Mammary epithelial cell (primary cell): ENCODE measurements at places on chromosomes 1 and 21. TPM values are rescaled to one million over a fixed set of nuclear protein-coding genes. Genes with fewer than 3 reads are reported as not detected.

GRCh38 chr1:40047769-40048168 lies 7.2 kb downstream of the CAP1 start:
- DNase-seq: no peak

The AADACL4 gene
- not detected in 2 replicates for total RNA-seq

GRCh38 chr21:30282850-30283249 lies at the start of gene KRTAP24-1:
KRTAP24-1 (minus strand) TSS chr21:30282950; CDS start chr21:30282932, 18 bp downstream.
- no peak for DNase-seq

DNA sequence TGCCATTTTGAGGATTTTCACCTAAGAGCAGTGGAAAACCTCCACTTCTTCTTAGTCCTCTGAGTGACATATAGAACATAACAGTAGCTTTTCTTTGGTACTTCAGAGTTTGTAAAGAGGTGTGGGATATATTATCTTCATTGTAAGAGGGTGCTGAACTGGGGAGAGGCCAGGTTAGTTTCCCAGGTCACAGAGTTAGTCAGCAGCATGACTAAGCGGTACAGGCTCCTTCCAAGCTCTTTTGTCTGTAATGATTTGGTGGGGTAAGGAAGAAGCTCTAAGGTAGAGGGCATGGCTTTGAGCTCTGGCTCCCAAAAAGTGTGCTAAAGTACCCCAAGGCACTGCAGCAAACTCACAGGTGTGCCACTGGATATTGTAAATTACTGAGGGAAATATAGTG lies 325.0 kb upstream of the PLXNA2 start:
- peak; percentile 23 for DNase-seq

DNA sequence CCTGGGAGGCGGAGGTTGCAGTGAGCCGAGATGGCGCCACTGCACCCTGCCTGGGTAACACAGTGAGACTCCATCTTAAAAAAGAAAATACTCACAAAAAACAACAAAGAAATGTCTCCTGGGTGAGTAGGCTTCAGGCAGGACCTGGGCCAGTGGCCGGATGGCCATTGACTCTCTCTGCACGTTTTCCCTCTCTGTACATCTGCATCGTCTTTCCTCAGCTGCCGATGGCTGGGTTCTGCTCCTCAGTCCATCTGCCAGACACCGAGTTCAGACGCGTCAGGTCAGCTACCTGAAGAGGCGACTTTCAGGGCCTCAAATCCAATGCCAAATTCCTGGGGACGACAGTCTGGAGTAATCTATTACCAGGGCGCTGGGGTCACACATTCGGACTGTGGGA lies 199.3 kb downstream of the CAMTA1 start:
- DNase-seq: no peak

- DNase-seq: no peak
Observed at GRCh38 chr1:36108314-36108713, 16.7 kb downstream of the COL8A2 start.
